GM23248 (cell line): ENCODE measurements at places on chromosomes 12 and 14. TPM values are rescaled to one million over a fixed set of nuclear protein-coding genes. Genes with fewer than 3 reads are reported as not detected.
A peak's percentile ranks its signal among the peaks of the same experiment; 100 is the strongest.

P2RX7 gene
- polyA plus RNA-seq: 0.15 and 0.53 TPM in 2 replicates

RHOJ gene
- polyA plus RNA-seq: 2.2 and 3.0 TPM in 2 replicates

PTMS gene
- polyA plus RNA-seq: 238 and 250 TPM in 2 replicates

BAZ1A gene
- polyA plus RNA-seq: 9.4 and 9.6 TPM in 2 replicates

LRFN5 gene
- polyA plus RNA-seq: 0.43 and 0.54 TPM in 2 replicates

GRCh38 chr12:63930971-63931370 is 86.5 kb downstream of the SRGAP1 start:
- DNase-seq: peak; percentile 91

DNA sequence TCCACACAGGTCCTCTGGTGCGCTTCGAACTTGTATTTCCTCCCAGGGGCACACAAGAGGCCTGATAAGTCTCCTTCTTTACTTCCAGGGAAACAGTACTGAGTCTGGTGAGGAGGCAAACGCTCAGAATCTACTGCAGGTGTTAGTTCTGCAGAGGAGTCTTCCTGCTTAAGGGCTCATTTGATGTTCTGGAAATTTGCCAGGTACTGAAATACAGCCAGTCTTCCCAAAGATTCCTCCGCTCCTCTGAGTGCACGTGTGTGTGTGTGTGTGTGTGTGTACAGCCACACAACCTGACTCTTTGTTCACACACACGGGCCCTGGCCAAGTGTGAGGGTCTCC is 92.0 kb downstream of the FBXL14 start:
- DNase-seq: peak; percentile 22

GRCh38 chr12:118098911-118099671 is 4.7 kb downstream of the VSIG10 start:
- no peak for DNase-seq

GRCh38 chr12:111411185-111411764 is 5.6 kb downstream of the SH2B3 start:
- DNase-seq: peak; percentile 12

DNA sequence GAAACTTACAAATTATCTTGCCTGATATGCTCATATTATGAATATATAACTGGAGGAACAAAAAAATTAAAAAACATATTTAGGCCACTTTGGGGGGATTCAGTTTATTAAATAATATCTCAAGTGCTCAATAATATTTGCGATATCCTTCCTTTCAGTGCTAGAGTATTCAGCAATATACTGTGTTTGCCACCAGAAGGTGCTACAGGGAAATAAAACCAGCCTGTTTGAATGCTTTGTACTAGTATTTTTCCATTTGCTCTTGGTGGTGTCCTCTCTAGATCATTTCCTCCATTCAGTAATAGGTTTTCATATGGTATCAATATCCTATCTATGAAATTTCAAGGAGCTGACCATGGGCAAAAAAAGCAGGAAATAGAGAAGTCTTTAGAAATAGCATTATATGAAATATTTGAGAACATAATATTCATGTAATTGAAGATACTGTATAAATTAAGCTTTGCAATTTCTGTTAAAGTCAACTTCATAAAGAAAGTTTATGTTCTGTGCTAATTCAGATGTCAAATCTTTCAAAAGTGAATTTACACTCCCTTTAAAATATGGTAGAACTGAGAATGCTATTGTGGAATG is 106.2 kb upstream of the NAV3 start:
- peak; percentile 70 for DNase-seq

DNA sequence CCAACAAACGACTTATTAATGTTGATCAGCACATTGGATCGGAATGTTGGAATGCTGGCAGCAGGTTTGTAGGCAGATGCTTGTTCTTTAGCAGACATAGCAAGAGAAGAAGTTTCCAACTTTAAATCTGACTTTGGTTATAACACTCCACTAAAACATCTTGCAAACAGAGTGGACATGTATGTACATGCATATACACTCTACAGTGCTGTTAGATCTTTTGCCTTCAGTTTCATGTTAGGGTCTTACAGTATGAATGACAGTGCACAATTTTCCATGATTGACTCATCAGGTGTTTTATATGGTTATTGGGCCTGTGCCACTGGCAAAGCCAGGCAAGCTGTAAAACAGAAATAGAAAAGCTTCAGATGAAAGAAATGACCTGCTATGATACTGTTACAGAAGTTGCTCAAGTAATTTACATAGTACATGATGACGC is 14.3 kb upstream of the DHRS7 start:
- DNase-seq: peak; percentile 49

- DNase-seq: peak; percentile 85
Observed at GRCh38 chr14:98952593-98953350, 319.2 kb downstream of the BCL11B start.

DNA sequence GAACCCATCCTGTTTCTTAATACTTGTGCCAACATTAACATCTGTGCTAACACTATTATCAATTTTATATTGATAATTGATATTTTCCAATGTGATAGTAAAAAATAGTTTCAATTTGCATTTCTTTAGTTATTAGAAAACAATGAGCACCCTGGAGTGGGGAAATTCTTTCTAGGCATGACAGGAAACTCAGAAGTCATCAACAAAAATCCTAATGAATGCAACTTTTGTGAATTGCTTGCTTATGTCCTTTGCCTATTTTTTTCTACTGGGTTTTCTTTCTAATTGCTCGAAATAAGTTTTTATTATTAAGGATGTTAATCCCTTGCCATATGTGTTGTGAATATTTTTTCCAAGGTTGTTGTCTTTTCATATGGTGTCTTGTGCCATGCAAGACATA is 18.1 kb upstream of the WDR20 start:
- no peak for DNase-seq

DNA sequence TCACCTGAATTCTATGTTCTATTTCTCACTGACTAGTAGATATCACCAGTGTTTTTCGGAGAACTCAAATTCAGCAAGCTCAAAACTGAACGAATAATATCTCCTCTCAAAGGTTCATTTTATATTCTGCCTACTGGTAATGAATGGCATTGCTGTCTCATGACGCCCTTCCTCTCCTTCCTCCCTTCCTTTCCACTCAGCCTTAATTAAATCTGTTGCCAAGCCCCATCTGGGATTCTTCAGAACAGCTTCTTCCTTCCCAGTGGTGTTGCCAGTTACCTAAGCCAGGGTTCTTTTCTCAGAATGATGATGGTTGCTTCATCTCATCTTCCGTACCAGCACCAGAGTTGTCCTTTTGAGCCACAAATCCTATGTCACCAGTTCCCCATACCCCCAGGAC is 143.2 kb downstream of the SYNE2 start:
- no peak for DNase-seq

DNA sequence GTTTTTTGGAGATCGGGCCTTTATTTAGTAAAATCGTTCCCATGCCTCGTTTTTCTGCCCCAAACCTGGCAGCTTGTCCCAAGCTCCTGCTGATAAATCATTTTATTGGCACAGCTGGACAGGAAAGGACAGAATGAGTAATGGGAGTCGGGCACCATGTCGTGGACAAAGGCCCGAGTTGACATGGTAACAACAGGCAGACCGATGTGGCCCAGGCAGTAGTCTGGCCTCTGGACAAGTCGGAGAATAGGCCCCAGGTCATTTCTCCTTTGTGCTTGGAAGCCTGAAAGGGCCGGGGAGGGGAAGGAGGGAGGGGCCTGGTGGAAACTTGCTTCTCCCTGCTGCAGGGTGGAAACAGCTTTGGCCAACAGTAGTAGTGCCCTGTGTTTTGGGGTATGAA is 234.9 kb downstream of the SUDS3 start:
- DNase-seq: no peak
